CD4-positive, alpha-beta T cell (primary cell): ENCODE measurements at places on chromosomes 6 and 20.

- no peak for DNase-seq
Measured at GRCh38 chr20:52833901-52834300, 138.3 kb upstream of the TSHZ2 start.

- DNase-seq = peak; percentile 85
Measured at GRCh38 chr6:24581084-24581669, 64.8 kb downstream of the KIAA0319 start.

GRCh38 chr6:33432546-33432945, 12.7 kb downstream of the SYNGAP1 start:
- DNase-seq = no peak

GRCh38 chr6:142183351-142183750, 36.3 kb downstream of the VTA1 start:
- no peak for DNase-seq

- no peak for DNase-seq
Measured at GRCh38 chr6:83985308-83985713, 48.3 kb upstream of the MRAP2 start.

DNA sequence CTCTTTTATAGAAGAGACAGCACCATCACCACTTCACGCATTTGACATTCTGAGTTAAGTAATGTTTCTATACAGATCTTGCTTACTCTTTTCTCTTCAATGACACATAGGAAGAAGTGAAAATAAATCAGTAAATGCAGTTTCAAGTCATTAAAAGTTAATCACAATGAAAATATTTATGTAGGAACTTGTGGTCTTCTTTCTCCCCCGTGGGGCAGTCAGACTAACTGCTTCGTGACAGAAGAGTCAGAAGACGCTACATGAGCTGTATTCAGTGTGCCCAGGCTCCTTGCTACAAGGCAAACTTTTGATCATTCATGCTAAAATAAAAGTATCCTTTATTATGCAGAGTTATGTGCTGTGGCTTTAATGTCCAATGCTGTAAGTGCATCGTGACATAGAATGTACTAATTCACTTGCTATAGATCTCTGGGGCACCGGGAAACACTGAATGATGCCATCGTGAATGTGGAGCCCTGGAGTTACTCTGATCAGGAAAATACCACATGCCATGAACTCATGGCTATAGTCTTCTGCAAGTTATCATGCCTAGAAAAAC, 117.8 kb upstream of the TRAF3IP2 start:
- DNase-seq = no peak

DNA sequence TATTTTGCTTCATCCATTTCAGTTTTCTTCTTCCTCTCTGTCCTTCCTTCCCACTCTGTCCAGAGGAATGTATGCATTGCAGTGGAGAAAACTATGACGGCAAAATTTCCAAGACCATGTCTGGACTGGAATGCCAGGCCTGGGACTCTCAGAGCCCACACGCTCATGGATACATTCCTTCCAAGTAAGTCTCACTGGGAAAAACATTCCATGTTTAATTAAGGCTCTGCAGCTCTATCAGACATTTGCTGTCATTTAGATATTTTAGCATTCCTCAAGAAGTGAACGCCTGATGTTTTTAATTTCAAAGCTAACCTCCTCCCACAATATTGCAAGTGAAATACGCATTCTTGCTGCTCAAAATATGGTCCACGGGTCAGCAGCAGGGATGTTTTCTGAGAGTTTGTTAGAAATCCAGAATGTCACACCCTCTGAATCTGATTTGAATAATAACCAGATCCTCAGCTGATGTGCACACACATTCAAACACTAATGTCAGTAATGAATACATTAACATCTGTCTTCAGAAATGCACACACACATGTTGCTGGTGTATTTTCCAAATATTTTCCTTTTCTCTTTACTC, 12.8 kb downstream of the PLG start:
- DNase-seq = no peak

GRCh38 chr6:30876039-30876730, 8.1 kb upstream of the DDR1 start:
- DNase-seq = no peak

DNA sequence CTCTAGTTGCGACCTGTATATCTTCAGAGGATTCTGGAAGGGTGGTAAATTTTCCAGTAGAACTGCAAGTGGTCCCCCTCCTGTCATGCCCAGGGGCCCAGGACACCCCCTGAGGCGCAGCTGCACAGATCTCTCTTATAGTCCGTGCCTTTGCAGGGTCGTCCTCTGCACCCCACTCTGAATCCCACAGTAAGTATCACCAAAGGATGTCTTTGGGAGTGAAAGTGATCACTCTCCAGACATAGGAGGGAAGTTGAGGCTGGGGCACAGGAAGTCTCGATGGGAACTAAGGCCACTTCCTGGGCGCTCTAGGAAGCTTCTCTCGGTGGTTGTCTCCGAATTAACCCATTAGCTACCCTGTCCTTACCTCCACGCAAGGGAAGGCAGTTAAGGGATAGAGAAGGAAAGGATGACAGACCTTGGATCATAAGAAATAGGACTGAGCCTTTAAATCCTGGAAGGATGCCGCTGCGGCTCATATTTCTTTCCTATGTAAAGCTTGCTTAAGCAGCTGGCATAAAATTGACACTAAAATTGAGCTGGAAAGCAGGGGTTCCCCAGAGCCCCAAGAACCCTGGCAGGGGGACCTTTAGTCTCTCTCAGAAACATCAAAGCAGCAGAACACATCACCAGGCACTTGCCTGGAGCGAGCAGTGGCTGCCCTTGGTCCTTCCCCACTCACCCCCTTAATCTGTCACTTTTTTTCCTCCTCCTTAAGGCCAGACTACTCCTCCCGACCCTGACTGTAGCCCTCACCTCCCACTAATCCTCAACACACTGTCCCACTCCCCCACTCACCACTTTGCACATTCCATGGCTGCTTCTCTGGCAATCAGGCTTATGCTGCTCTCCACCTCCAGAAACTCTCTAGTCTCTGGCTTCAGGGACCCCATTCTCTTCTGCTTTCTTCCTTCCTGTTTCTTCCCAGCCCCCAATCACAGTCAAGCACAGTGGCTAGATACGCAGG, at the start of gene ZKSCAN4:
Gene ZKSCAN4, minus strand, starts transcription at position 261 of the 967 bp plus-strand sequence. CDS start 289 bp downstream, outside the sequence.
- DNase-seq = peak; percentile 83
